Thymus (tissue), 14 donors: ENCODE measurements at places on chromosomes 6 and 20. TPM values are rescaled to one million over a fixed set of nuclear protein-coding genes. Genes with fewer than 3 reads are reported as not detected.
A peak's percentile ranks its signal among the peaks of the same experiment; 100 is the strongest.

DNA sequence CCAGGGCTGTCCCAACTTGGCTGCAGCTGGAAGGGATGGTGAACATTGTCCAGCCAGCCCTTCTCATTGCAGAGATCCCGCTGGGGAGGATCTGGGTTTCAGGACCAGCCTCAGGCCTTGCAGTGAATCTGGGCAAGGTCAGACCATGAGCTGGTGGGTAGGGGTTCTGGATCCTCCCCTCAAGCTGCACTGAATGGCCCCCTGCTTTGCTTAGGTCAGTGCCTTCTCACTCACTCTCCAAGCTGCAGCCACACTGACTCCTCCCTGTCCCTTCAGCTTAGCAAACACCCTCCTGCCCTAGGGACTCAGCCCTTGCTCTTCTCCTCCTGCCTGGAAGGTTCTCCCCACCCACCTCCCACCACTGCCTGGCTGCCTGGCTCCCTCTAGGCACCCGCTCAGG is 95.3 kb upstream of the KCNG1 start:
- no peak overlapping the region for H3K4me3 ChIP-seq
- no peaks in the 10 kb centered on the region for H3K36me3 ChIP-seq
- DNase-seq, result no peak
- H3K27ac ChIP-seq, result no peak overlapping the region

GRCh38 chr6:157054531-157054979 is 268.8 kb downstream of the TMEM242 start:
- H3K4me1 ChIP-seq, result peaks cover 5% of the 10 kb centered on the region
- H3K36me3 ChIP-seq, result peaks cover 12% of the 10 kb centered on the region
- peak overlapping the region; percentile 56 for H3K27ac ChIP-seq
- DNase-seq, result peak; percentile 82
- no peak overlapping the region for H3K4me3 ChIP-seq

- H3K36me3 ChIP-seq, result no peaks in the 10 kb centered on the region
- no peak overlapping the region for H3K27ac ChIP-seq
- DNase-seq, result no peak
- H3K27me3 ChIP-seq, result no peaks in the 10 kb centered on the region
- peaks cover 5% of the 10 kb centered on the region for H3K4me1 ChIP-seq
Observed at GRCh38 chr6:37354526-37355384, 972 bp downstream of the RNF8 start.

- H3K4me3 ChIP-seq, result no peak overlapping the region
- H3K4me1 ChIP-seq, result no peaks in the 10 kb centered on the region
- no peak overlapping the region for H3K27ac ChIP-seq
- H3K36me3 ChIP-seq, result no peaks in the 10 kb centered on the region
- DNase-seq, result no peak
Observed at GRCh38 chr20:44123874-44124535, 63.0 kb downstream of the JPH2 start.

NKAIN4 gene
- 8.5 TPM for total RNA-seq

DNA sequence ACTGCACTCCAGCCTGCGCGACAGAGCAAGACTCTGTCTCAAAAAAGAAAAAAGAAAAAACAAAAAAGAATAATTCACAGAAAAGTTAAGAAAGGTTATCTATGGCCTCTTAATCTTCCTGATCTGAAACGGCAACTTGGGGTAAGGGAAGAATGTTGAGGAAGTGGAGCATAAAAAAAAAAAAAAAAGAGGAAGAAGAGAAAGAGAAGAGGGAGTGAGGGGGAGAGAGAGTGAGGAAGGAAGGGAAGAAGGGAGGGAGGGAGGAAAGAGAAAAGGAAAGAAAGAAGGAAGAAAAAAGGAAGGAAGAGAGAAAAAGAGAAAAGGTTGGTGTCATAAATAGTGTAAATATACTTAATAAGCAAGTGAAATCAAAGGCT is 68.9 kb upstream of the NCOA3 start:
- no peaks in the 10 kb centered on the region for H3K4me1 ChIP-seq
- no peak overlapping the region for H3K4me3 ChIP-seq
- H3K27me3 ChIP-seq, result no peaks in the 10 kb centered on the region
- H3K36me3 ChIP-seq, result no peaks in the 10 kb centered on the region
- no peak overlapping the region for H3K27ac ChIP-seq

GRCh38 chr6:110530671-110531070 is 54.3 kb upstream of the SLC22A16 start:
- no peaks in the 10 kb centered on the region for H3K27me3 ChIP-seq
- no peaks in the 10 kb centered on the region for H3K36me3 ChIP-seq
- peaks cover 8% of the 10 kb centered on the region for H3K4me1 ChIP-seq
- H3K4me3 ChIP-seq, result no peak overlapping the region
- H3K27ac ChIP-seq, result no peak overlapping the region

DNA sequence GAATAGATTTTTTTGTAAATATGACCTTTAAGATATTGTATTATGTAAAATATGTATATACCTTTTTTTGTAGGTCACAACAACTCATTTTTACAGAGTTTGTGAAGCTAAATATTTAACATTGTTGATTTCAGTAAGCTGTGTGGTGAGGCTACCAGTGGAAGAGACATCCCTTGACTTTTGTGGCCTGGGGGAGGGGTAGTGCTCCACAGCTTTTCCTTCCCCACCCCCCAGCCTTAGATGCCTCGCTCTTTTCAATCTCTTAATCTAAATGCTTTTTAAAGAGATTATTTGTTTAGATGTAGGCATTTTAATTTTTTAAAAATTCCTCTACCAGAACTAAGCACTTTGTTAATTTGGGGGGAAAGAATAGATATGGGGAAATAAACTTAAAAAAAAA is 130.9 kb downstream of the SULF2 start:
- no peak overlapping the region for H3K27ac ChIP-seq
- peaks cover 32% of the 10 kb centered on the region for H3K36me3 ChIP-seq
- no peaks in the 10 kb centered on the region for H3K27me3 ChIP-seq
- no peak overlapping the region for H3K4me3 ChIP-seq

DNA sequence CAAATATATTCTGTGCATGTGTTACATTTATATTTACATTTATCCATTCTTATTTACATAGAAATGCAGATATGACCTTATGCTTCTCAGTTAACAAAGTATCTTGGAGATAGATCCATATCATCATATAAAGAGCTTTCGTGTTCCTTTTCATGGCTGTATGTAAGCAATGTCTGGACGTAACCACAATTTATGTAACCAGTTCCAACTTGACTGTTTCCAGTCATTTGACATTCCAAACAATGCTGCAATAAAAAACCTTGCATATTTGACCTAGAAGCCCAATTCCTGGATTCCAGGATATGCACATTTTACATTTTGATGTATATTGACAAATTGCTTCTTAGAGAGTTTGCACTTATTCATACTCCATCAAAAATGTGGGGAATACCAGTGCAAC is 113.7 kb upstream of the F13A1 start:
- no peaks in the 10 kb centered on the region for H3K4me1 ChIP-seq
- H3K36me3 ChIP-seq, result no peaks in the 10 kb centered on the region
- no peak overlapping the region for H3K27ac ChIP-seq
- no peak for DNase-seq

DNA sequence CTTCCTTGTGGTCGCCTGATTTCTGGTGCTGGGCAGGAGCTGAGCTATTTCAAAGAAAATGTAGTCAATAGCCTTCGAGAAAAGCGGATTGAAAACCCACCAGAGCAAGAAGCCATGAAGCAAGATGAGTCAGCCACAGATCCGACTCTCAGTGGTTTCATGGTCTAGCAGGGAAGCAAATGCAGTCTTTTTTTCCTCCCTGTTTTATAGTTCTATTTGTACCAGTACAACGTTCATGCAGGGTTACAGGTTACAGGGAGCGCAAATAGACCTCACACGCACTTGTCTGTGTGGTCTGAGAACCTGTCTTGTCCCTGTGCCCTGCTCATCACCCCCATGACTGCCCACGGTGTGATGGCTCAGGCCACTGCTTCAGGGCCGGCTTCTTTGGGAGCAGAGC is 309.8 kb upstream of the SUPT3H start:
- H3K36me3 ChIP-seq, result no peaks in the 10 kb centered on the region
- no peak overlapping the region for H3K4me3 ChIP-seq
- no peak for DNase-seq
- no peaks in the 10 kb centered on the region for H3K27me3 ChIP-seq
- H3K4me1 ChIP-seq, result no peaks in the 10 kb centered on the region

IL17F gene
- total RNA-seq, result 0.24 TPM

GRCh38 chr6:134721060-134721405 is 228.9 kb downstream of the ALDH8A1 start:
- H3K27me3 ChIP-seq, result no peaks in the 10 kb centered on the region
- H3K36me3 ChIP-seq, result no peaks in the 10 kb centered on the region
- DNase-seq, result no peak
- H3K4me3 ChIP-seq, result no peak overlapping the region

KIAA0408 gene
- total RNA-seq, result 0.52 TPM

- DNase-seq, result peak; percentile 15
- no peaks in the 10 kb centered on the region for H3K27me3 ChIP-seq
- H3K4me3 ChIP-seq, result no peak overlapping the region
- no peak overlapping the region for H3K27ac ChIP-seq
Observed at GRCh38 chr6:152062476-152062875, 255.0 kb downstream of the ESR1 start.

DNA sequence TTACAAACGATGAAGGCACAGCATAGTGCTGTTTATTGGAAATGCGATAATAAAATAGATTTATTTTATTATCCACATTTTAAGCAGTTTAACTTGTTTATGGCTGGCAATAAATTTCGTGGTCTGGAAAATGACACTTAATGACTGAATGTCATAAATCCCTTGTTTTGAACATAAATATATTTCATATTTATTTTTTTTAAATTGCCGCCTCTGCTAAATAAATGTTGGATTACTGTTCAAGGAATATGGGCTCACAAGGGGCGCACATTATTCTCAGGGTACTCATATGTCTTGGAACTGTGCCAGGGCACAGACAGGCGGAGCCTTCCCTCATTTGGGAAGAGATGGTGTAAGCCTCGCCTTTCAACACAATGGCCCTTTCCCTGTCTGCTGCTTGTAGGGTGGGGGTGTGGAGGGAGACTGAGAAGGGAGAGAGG is 134.3 kb downstream of the PXDC1 start:
- no peak overlapping the region for H3K4me3 ChIP-seq
- peaks cover 3% of the 10 kb centered on the region for H3K4me1 ChIP-seq
- H3K27ac ChIP-seq, result no peak overlapping the region
- no peaks in the 10 kb centered on the region for H3K27me3 ChIP-seq
- no peaks in the 10 kb centered on the region for H3K36me3 ChIP-seq
- DNase-seq, result no peak

GRCh38 chr6:110664933-110665332 is 150.3 kb downstream of the CDK19 start:
- no peak overlapping the region for H3K4me3 ChIP-seq
- H3K27me3 ChIP-seq, result no peaks in the 10 kb centered on the region
- H3K36me3 ChIP-seq, result peaks cover 11% of the 10 kb centered on the region
- no peaks in the 10 kb centered on the region for H3K4me1 ChIP-seq

- no peaks in the 10 kb centered on the region for H3K4me1 ChIP-seq
- H3K4me3 ChIP-seq, result no peak overlapping the region
- no peaks in the 10 kb centered on the region for H3K36me3 ChIP-seq
- H3K27ac ChIP-seq, result no peak overlapping the region
- DNase-seq, result no peak
- H3K27me3 ChIP-seq, result no peaks in the 10 kb centered on the region
Observed at GRCh38 chr20:51461306-51461705, 81.2 kb downstream of the NFATC2 start.

- H3K4me1 ChIP-seq, result no peaks in the 10 kb centered on the region
- no peaks in the 10 kb centered on the region for H3K27me3 ChIP-seq
- H3K27ac ChIP-seq, result no peak overlapping the region
Observed at GRCh38 chr6:73943411-73943810, 247.4 kb downstream of the CD109 start.

DNA sequence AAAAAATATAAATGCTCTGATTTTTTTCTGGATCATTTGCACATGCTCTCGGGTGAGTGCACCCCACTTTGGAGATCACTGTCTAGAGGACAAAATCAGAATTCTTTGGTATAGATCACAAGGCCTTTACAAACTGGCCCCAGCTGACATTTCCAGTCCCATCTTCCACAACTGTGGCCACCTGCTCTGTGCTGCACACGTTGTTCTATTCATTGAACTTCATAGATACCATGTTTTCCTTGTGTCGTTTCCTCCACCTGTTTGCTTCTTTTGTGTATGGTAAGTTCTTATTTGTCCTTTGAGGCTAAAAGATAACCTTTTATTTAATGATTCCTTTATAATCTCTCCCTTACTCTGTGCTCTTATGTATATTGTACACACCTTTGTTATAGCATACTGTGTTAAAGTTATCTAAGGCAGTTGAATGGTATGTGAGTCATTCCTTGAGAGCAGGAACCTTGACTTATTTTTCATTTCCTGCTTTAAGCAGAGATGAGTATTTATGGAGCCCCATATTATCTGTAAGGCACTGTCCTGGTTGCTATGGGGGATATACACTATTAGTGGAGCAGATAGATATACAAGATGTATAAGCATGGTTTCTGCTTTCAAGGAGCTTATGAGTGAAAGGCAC is 12.0 kb upstream of the SLC17A5 start:
- no peaks in the 10 kb centered on the region for H3K4me1 ChIP-seq
- H3K4me3 ChIP-seq, result no peak overlapping the region
- H3K36me3 ChIP-seq, result no peaks in the 10 kb centered on the region
- H3K27ac ChIP-seq, result no peak overlapping the region
